AG10803 (cell line): ENCODE measurements at places on chromosomes 2 and 18.
A peak's percentile ranks its signal among the peaks of the same experiment; 100 is the strongest.

GRCh38 chr2:219119422-219120043 lies 41.1 kb downstream of the NHEJ1 start:
- peak; percentile 37 for DNase-seq

- peak; percentile 81 for DNase-seq
Measured at GRCh38 chr2:85792783-85793441, 39.1 kb downstream of the ATOH8 start.

- peak; percentile 15 for DNase-seq
Measured at GRCh38 chr2:74081030-74081762, 66.5 kb downstream of the BOLA3 start.

- peak; percentile 59 for DNase-seq
Measured at GRCh38 chr2:56227811-56228210, 44.0 kb downstream of the CCDC85A start.
